ENCODE measurements at places on chromosomes 7 and 10.
A peak's percentile ranks its signal among the peaks of the same experiment; 100 is the strongest.

- DNase-seq = no peak
These were observed 22.4 kb upstream of the PPA1 start for GRCh38 chr10:70255329-70256299.

DNA sequence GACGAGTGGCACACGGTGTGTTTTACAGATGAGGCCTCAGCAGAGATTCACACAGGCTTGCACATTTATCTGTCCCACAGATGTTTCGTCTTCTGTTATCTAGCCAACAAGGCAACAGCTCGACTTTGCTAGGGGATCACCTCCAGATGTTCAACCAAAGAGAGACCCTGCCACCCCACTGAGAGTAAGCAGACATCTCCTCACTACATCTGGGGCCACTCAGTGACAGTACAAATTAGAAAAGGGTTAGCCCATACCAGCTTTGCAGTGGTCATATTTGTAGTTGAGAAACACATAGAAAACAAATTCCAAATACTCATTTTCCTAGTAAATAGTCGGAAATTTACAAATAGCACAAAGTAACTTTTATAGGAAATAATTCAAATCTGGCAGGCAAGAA is 164.2 kb downstream of the HDAC9 start:
- no peak for DNase-seq

- no peak for DNase-seq
These were observed 45.2 kb upstream of the SH2B2 start for GRCh38 chr7:102241431-102241830.

DNA sequence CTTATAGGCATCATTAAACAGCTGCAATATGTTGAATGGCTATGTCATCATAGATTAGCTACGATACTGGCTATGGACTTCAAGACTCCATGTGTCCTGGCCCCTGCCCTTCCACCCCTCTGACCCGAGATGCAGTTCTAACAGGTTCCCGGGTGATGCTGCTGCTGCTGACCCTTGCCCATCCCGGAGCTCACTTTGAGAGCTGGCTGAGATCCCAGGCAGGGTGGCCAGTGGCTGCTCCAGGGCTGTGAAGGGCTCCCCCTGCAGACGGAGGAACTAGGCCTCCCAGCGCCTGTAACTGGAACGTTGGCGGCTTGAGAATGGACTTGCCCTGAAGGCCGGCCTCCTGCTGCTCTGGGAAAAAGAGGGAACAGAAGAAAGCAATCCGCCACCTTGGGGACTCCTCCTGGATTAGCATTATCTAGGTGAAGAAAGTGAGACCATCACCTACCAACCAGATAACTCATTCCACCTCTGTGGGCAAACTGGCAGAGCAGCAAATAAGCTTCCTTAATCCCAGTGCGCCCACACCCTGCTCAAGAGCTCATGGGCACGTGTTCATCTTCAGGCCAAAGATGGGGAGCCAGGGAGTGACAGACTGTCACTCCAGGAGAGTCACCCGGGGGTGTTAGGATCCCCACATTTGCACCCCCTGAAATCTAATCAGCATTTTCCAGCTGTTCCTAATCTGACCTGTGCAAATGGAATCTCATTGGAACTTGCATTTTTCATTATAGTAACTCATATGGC is 56.8 kb downstream of the PARP12 start:
- peak; percentile 13 for DNase-seq
